Hematopoietic multipotent progenitor cell (in vitro differentiated cells): ENCODE measurements at places on chromosomes 1 and 21. TPM values are rescaled to one million over a fixed set of nuclear protein-coding genes. Genes with fewer than 3 reads are reported as not detected.

Gene DIRAS3
- total RNA-seq = 0.27 TPM

Gene MEGF6
- 74.1 TPM for total RNA-seq

Gene DPYD
- 35.8 TPM for total RNA-seq

Gene CD2
- under 0.01 TPM for total RNA-seq

Gene TMEM234
- total RNA-seq = 28.8 TPM

Gene MFSD2A
- 2.4 TPM for total RNA-seq

Gene UBR4
- total RNA-seq = 139 TPM

Gene MYOG
- total RNA-seq = not detected

Gene FMO4
- total RNA-seq = 1.9 TPM

Gene CNR2
- 1.3 TPM for total RNA-seq

Gene IFI44L
- total RNA-seq = 16.4 TPM

Gene SFN
- 0.54 TPM for total RNA-seq

Gene PLPPR4
- total RNA-seq = not detected

Gene ECE1
- total RNA-seq = 15.6 TPM

Gene TRIM58
- total RNA-seq = 25.3 TPM

Gene FGR
- 10.8 TPM for total RNA-seq

Gene OR10J1
- under 0.01 TPM for total RNA-seq

Gene DCDC2B
- total RNA-seq = under 0.01 TPM
